ENCODE measurements at places on chromosomes 7 and 10.

DNA sequence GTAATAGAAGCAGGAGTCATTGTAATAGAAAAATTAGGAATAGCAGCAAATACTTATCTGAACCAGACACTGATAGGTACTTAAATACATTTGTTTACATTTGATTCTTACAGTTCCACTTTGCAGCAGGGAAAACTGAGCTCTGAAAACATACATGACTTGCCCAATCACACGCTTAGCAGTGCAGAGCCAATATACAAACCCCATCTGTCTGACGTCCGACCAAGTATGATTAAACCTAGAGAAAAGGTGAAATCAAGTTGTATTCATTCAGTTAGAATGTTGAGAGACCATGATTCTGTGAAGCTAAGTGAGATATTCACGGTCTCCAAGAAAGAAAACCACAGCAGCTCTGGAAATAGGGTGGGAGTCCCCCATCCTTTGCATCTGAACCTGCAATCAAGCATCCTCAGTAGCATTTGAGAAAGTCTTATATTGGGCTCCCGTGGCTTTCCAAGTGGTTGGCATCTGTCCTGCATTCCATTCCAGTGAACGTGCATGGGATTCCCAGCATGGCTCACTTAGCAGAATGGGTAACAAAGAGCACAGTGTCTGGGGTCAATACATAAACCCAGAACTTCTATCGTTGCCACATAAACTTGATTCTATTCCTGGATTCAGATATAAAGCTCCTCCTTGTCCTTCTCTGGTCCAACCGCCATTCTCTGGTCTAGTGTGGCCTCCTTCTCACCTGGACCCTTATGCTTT is 148.7 kb upstream of the RSU1 start:
- no peak for DNase-seq

GRCh38 chr10:31908157-31908556 is 20.5 kb downstream of the ARHGAP12 start:
- no peak for DNase-seq

- no peak for DNase-seq
Observed at GRCh38 chr7:36048141-36048901, 104.7 kb upstream of the EEPD1 start.

- no peak for DNase-seq
Observed at GRCh38 chr10:28922127-28922526, 244.8 kb downstream of the BAMBI start.

GRCh38 chr10:44749151-44749550 is 162.0 kb upstream of the TMEM72 start:
- no peak for DNase-seq

- no peak for DNase-seq
Observed at GRCh38 chr10:130430852-130431704, 294.9 kb downstream of the GLRX3 start.

GRCh38 chr10:14439451-14440259 is 108.9 kb upstream of the FRMD4A start:
- DNase-seq = no peak

DNA sequence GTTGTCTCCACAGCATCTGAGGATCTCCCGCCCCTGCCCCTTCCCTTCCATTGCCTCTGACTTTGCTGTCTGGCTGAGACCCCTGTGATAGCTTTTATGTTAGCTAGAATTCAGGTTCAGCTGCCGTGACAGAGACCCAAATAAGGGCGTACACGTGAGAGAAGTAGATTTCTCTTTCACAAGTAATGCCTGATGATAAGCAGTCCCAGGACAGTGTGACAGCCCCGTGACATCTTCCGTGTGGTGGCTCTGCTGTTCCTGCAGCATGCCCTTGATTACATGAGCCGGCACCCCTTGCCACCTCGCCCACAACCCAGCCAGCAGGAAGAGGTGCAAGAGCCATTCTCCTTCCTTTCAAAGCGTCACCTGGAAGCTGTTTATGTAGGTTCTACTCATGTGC is 130.9 kb upstream of the PODXL start:
- no peak for DNase-seq

DNA sequence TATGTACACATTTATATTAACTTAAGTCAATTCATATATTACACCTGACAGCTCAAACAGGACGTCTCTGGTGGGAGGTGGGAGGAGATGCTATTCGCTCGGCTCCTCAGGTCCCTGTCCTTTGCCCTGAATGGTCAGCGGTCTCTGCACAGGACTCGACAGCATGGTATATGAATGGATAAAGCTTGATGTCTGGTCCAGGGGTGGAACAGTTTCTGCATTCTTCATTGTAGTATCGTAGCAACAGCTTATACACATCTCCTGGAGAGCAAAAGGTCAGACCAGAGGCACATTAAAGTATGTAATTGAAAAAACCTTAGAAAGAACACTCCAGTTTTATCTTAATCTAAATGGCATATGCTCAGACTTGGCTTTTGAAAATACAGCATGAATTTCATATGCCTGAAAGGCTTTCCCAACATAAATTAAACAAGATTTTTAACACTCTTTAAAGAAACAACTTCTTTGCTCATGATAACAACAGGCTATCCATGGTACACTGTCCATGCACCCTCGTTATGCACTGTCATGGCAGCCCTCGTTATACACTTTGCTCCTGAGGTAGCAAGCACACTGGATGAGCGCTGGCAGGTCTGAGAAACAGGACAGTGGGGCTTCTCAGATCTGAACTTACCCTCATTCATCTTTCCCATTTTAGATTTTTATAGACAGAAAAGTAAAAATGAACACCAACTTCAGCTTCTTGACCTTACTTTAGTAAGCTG is 57.3 kb upstream of the OGDHL start:
- no peak for DNase-seq

GRCh38 chr10:36183056-36183455 is 541.0 kb upstream of the FZD8 start:
- DNase-seq = no peak

GRCh38 chr10:95290461-95291364 is at the start of gene PDLIM1:
Gene PDLIM1 (minus strand): TSS chr10:95291003. CDS start chr10:95290915, 88 bp downstream.
- peak; percentile 22 for DNase-seq

GRCh38 chr10:43706166-43706565 is 57.5 kb upstream of the ZNF32 start:
- no peak for DNase-seq

DNA sequence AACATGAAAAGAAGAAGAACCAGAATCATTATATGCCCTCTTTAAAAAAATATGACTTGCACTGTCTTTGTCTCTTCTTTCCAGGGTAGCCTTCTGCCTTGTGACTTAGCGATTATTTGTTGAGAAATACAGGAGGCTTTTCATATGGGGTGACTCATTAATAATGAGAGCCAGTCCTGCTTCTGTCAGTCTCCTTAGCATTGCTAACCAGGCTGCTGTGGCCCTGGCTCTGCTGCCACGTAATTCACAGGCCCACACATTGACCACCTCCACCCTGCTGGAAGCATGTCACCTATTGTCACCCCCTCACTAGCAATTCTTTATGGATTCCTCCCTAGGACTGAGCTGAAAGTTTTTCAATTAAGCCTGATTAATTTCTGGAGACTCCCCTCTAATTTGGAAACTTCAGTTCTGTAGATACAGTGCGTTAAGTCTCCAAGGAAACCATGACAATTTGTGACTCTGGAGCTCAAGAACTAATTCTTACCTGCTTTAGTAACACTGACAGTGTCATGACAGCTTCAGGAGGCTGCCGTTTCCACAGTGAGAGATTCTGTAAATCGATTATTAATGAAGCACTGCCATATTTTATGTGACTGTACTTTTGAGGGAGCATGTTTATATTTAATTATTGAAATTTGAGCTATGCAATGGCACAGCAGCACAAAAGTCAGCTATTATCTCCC is 267.9 kb upstream of the SP8 start:
- DNase-seq = no peak

DNA sequence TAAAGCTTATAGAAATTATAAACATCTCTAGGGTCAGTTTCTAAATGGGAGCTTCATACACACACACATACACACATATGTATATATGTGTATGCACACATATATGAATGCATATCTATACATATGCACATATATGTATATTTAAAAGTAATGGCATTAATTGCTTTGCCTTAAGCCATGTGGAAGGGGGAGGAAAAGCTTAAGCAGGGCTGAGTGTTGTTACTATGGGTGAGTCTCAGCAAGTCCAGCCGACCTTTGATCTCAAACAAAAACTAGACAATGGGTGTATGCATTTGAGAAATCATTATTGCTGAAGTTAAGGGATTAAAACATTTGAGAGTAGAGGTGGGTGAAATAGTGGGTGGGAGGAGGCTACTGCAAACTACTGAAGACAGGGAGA is 546.7 kb downstream of the MAGI2 start:
- no peak for DNase-seq

DNA sequence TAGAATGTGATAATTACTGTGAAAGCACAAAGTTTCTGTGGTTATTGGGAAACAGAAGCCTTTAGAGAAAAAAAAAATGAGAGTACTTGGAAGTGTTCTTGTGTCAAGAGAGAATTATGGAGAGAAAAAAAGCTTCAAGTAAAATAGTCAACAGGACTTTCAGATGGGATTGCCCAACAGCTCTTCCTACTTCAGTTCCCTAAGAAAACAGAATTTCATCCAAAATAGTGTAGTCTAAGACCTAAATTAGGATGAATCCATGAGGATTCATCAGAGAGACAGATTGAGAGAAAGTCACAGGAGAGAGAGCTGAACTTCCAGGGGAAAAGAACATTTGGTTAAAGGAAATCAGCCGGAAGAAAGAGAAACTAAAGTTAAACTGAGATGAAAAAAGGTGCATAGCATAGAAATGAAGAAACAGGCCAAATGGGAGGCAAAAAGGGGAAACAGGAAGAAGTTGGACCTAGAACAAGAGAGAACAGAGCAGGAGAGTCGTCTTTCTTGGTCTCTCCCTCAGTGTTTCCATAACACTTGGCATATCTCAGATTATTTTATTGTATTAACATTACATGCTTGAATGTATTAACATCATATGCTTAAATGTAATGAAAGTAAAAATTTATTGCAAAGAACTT is 2.5 kb downstream of the SCIN start:
- peak; percentile 46 for DNase-seq

GRCh38 chr10:113517901-113518260 is 35.0 kb upstream of the HABP2 start:
- DNase-seq = no peak
